GM13977 (cell line): ENCODE measurements at places on chromosomes 2 and 18.

- DNase-seq = no peak
Observed at GRCh38 chr2:23637011-23637778, 252.2 kb downstream of the KLHL29 start.

GRCh38 chr2:234998404-234999211 lies 46.8 kb downstream of the SH3BP4 start:
- no peak for DNase-seq

GRCh38 chr2:120012771-120013596 lies at the start of gene EPB41L5:
Gene EPB41L5 (plus strand): TSS chr2:120013077. CDS start chr2:120019085, 6,008 bp downstream.
- DNase-seq = peak; percentile 93

GRCh38 chr2:165660361-165660760 lies 133.7 kb downstream of the GALNT3 start:
- peak; percentile 7 for DNase-seq

DNA sequence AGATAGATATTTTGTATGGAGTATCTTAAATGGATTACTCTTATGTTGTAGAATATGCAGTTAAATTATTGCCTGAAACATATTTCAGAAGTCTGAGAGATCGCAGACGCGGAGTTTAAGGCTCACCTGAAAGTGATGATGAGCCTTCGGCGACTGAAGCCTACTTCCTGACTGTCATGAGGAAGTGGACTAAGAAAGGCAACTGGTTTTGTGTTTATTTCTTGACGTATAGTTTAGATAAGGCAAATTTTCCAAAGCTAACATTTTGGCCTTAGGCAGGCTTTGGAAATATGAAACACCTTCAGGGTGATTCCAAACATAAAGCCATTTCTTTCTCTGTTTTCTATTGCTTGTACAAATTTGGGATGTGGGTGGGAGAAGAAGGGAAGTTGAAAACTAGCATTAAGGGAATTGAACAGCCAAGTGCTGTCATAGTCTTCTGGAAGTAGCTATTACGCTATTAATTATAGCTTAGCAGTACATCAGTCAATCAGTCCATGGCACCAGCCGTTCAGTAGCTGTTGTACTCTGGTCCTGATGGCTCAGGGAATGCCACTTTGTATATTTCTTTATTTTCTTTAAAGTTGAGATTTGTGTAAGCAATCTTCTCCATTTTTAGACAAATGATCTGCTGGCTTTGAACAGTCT lies 1.5 kb downstream of the GRHL1 start:
- no peak for DNase-seq

- no peak for DNase-seq
Observed at GRCh38 chr2:10254373-10255188, 48.1 kb upstream of the HPCAL1 start.

GRCh38 chr2:4475618-4476017 lies 772.2 kb downstream of the DCDC2C start:
- DNase-seq = no peak

GRCh38 chr18:50862401-50862800 lies 16.5 kb upstream of the ME2 start:
- no peak for DNase-seq

DNA sequence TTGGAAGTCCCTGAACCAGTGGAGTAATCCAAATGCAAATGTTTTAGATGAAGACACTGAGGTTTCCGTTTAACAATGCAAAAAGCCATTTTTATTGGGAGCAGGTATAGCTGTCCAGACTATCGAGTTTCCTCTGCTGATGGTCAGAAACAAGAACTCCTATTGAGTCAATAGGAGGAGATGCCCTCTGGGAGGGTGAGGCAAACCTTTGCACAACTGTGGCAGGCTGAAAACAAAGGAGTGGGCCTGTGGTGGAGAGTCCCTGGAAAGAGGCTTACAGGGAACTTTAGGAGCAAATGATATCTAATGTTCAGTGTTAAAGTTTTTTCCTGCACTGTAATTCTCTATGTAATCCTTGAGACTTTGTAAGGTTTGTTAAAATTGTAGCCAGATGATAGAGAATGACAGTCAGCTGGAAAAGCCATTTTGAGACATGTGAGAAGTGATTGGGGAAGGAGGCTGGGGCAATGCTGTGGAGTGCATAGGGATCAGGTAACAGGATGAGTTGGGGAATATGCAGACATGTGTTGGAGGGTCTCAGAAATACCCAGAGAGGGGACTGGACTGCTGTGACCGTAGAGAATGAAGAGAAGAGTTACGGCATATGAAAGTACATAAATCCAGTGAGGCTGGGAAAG lies 15.1 kb upstream of the EML4 start:
- DNase-seq = no peak

DNA sequence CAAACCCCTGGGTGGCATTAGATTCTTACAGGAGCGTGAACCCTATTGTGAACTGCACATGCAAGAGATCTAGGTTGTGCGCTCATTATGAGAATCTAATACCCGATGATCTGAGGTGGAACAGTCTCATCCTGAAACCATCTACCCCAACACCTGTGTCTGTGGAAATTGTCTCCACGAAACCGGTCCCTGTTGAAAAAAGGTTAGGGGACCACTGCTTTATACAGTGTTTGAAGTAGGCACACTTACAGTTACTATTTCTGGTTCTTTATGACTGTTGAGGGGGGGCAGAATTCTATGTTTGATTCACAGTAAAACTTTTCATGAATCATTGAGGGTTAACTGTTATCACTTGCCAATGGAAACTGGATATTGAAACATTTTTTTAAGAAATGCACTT lies 72.0 kb downstream of the RIF1 start:
- no peak for DNase-seq

- DNase-seq = no peak
Observed at GRCh38 chr2:25032094-25032493, 9.8 kb upstream of the EFR3B start.
